ENCODE measurements at places on chromosomes 4 and X.

DNA sequence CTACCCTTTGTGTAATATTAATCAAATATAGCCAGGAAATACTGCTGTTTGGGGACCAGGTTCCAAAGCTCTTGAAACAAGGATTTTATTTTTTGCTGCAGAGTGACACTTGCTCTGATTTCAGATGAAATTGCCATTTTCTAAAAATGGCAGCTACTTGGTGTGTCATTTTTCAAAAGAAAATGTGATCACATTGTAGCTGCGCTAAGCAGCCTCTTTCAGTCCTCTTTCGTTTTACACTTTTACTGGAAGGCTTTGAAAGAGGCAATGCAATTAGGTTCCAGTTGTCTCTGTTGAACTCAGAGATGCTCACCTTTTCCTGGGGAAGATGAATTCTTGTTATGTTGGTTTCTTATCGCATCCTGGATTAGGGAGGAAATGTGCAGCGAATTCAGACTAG, 85.1 kb downstream of the CT47B1 start:
- no peak for DNase-seq

DNA sequence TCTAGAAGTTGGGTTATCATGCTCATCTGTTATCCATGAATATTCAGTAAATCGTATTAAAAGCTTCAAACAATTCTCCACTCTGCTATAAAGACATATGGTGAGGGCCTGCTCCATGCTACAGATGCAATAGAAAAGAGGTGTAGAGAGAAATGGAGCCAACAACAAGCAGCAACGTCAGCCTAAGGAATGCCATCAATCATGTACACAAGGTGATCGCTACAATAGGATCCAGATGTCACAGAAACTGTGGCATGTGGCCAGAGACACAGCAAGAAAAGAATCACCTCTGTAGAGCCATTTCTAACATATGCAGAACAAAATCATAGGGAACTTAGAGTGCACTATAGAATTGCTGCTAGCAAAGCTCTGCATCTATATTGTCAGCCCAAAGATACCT, 1188.1 kb downstream of the PCDH7 start:
- DNase-seq = no peak

DNA sequence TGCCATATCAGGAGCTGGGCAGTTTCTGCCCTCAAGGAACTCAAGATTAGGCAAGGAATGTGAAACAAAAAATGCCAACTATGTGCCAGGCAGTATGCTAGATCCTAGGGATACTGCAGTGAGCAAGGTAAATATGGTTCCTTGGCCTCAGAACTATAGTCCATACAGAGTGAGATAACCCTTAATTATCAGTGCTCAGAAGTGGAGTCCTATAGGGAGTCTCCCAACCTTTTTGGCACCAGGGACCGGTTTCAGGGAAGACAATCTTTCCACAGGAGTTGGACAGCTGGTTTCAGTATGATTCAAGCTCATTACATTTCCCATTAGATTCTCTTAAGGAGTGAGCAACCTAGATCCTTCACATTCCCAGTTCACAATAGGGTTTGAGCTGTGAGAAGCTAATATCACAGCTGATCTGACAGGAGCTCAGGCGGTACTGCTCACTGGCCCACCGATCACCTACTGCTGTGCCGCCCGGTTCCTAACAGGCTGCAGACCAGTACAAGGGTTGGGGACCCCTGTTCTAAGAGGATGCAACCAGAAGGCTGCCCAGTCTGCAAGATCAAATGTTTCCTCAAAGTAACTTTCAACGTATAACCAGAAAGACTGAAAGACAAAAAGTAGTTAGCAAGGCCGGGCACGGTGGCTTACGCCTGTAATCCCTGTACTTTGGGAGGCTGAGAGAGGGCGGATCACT, 1.7 kb upstream of the SRP72 start:
- no peak for DNase-seq

DNA sequence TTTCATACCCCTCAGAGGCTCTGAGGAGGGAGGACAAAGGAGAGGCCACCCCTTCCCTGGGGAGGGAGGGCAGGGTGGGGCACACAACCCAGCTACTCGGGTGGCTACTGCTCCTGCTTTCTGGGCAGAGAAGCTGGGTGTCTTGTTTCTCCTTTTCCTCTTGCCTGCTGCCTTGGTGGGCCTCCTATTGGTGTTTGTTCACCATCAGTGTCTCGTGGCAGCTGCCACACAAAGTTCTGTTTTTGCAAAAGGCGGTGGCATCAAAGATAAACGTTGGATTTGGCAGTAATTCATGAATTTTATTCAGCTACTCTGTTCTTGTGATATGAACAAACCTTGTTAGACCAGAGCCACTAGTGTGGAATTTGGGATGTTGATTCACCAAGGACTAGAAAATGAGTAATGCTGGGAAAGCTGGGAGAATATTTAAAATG, 153.0 kb upstream of the SCML1 start:
- DNase-seq = no peak

GRCh38 chr4:42048394-42048793, 58.1 kb downstream of the SLC30A9 start:
- no peak for DNase-seq

DNA sequence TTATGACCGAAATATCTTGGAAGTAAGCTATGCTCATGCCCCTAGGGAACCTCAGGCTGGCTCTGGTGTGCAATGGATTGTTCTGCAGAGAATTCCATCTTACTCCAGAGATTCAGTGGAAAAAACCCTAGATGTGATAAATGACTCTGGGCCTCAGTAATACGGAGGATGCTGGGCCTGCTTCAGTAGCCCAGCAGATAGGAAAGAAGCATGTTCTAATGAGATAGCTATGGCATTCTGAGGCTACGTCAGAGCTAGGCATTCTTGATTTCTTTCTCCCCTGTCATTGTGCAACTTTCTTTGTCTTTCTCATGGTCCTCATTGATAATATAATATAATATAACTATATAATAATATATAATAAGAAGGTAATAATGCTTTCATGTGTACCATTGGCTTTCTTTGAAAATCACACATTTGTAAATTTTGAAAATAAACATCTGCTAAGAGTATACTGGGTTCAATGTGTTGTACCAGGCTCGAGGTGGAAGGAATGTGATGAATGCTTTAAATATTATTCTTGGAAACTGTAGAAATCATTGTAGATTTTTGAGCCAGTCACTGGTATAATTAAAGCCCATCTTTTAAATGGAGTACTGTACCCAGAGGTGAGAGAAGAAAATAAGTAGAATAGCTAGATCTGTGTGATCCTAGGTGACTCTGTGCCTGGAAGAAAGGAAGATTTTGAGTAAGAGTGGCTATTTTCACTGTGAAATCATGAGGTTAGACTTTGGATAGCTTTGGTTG, 152.0 kb downstream of the IL15 start:
- DNase-seq = no peak

- DNase-seq = no peak
Measured at GRCh38 chr4:150178161-150178560, 99.9 kb downstream of the DCLK2 start.

All from H1 (cell line).